ENCODE measurements at places on chromosomes 4 and X.

- DNase-seq = no peak
Measured at GRCh38 chr4:27000820-27001219, 140.2 kb downstream of the STIM2 start.

GRCh38 chr4:186307497-186307896 lies 41.5 kb downstream of the F11 start:
- no peak for DNase-seq

- DNase-seq = no peak
Measured at GRCh38 chr4:128468123-128468989, 180.7 kb upstream of the PGRMC2 start.

GRCh38 chr4:56078866-56079265 lies 130.1 kb downstream of the CEP135 start:
- no peak for DNase-seq

DNA sequence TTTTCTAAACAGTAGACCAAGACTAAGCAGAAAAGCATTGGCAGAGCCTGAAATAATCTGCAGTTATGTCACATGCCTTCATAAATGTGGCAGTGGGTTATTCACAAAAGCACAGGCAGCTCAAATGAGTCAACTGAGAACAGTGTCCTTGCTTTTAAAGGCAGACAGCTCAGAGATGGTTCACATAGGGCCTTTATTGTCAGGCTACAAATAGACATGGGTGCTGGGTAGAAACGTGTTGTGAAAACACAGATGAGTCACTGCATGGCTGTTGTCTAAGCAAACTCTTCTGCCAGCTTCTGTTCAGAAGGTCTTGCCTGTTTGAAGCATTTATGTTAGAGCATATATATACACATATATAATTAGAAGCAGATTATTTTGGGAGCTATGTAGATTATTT lies 118.0 kb downstream of the SLC4A4 start:
- no peak for DNase-seq

GRCh38 chr4:183411291-183411861 lies 33.1 kb upstream of the CDKN2AIP start:
- DNase-seq = no peak

DNA sequence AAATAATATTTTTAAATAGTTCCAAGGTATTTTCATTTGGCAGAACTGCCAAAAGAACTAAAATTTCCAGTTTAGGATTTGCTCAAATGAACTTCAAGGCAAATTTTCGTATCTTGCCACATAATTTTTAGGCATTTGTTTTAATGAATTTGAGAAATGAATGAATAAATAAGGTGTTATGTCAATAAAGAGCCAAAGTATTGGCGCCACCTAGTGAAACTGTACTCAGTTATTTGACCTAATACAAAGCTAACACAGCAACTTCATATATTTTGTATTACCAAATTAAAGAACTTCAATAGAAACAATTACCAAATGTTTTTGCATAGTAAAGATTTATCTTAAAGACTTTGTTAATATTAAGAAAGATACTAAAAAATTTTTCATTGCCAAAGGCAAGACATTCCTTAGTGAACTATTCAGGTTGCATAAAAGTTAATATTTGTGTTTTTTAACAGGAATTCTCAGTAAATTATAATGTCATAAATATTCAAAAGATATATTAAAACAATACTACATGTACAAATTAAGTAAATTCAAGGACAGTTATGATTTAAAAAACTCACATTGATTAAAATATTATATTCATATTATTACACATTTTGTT lies 50.3 kb downstream of the STPG2 start:
- DNase-seq = peak; percentile 21

DNA sequence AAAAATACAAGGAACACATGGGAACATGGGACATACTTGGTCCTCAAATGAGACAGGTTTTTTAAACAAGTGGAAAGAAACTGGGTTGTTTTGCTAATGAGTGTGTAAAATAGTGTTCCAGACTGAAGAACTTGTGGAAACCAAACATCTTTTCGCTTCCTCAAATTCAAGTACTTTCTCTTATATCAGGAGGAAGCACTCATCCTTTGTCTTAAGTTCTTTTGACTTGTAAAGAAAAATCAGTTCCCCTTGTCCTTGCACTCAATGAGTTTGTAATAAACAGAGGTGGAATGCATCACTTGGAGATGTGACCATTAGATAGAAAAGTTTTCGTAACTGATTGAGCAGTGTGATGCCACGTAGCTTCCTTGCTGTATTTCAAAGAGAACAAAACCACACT lies 101.1 kb downstream of the PHOX2B start:
- no peak for DNase-seq

DNA sequence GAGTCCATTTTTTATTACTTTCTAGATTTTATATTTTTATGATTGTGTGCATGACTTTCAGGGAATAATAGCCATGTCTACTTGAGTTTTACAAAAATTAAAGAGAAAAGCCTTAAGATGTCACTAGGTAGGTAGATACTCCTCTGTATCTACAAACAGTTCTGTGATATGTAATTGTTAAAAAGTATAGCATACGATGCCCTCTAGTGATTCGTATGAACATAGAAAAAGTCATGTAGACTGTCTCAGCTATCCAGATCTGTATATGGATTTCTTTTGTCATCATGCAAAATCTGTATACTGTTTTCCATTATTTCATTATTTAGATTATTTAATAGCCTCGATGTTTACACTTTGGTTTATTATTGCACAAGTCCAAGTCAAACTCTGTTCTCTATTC lies 856.6 kb downstream of the CENPC start:
- peak; percentile 41 for DNase-seq

GRCh38 chr4:118955515-118955914 lies 66.9 kb downstream of the SYNPO2 start:
- no peak for DNase-seq

DNA sequence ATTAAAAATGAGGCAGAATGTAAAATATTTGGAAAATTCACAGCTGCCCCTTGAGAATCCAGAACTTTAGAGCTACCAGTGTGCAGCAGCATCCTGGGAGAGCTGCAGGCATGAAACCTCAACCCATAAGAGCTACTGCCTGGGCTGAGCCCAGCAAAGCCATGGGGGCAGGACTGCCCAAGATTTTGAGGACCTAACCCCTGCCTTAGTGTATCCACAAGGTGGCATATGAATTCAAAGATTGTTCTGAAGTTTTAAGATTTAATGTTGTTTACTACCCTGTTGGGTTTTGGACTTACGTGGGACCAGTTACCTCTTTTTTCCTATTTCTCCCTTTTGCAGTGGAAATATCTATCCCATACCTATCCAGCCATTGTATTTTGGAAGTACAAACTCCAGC lies 26.4 kb downstream of the CASP6 start:
- no peak for DNase-seq

DNA sequence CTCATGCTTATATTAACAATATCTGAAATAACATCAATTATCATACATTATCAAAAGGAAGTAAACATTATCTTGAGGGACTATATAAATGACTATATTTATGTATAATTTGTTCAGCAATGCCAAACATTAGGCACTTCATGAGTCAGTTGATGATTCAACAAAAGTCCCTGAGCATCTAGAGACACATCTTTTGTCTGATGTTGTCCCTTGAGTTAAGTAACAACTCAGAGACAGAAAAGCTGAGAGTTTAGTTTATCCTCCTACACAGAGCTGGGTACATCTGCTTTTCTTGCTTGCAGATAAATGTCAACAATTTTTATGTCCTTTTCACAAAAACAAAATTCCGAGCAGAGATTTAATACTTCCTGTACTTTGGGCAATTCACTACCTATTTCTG lies 311.1 kb downstream of the INPP4B start:
- peak; percentile 1 for DNase-seq

DNA sequence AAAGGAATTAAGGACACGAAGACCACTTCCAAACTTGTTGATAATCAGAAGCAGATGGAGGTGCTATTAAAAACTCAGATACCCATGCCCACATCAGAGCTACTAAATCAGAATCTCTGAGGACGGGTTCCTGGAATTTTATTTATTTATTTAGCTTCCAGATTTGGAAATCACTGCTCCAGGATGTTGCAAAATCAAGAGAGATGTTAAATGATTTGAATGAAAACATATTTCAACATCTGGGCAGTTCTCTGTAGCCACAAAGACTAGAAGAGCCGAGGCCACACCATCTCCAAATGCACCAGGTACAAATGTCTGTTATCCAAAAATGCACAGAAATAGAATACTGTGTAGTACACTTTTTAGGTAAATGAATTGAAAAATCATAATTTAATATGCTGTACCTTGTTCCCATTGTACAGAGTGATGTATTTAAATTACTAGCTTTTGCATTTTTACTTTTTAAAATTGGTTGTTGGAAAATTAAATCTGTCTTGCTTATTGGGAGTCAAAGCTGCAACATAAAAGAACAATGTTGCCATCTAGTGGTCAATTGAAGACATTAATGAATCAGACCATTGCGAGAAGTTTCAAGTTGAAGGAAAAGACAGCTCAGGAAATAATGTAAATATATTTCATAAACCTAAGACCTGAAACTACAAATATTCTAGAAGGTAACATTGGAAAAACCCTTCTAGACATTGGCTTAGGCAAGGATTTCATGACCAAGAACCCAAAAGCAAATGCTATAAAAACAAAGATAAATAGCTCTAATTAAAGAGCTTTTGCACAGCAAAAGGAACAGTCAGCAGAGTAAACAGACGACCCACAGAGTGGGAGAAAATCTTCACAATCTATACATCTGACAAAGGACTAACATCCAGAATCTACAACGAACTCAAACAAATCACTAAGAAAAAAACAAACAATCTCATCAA lies 151.3 kb upstream of the TTC29 start:
- peak; percentile 42 for DNase-seq

DNA sequence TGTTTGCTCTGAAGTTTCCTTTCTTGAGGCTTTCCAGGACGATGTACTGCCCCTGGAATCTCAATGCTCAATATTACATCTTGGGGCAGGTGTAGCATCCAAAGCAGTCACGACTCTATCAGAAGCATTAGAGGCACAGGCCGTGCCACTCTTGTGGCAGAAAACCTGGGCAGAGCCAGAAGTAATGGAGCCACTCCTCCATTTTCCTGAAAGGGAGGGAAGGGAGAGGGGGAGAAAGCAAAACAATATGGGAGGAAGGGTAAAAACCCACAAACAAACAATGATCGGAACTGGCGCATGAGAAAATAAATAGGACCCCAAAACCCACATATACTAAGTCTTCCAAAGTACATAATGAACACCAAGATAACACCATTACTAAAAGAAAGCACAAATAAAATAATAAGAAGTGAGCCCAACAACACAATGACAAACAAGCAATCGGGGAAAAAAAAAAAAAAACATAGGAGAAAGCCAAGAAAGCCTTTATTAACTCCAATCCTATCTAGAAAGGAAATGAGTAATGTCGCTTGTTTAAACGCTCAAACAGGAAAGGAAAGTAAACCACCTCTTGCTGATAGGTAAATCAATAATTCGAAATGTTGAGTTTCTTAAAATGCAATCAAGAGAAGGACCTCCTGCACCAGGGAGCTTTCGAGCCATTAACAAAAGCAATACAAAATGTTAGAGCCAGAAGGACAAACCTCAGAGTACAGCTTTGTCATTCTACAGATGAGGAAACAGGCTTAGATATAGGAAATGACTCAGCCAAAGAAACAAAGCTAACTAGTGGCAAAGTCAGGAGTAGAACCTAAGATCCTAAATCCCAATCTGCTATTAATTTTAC lies 117.4 kb downstream of the ATRX start:
- DNase-seq = no peak

- no peak for DNase-seq
Measured at GRCh38 chr4:76802236-76803021, 95.5 kb downstream of the SOWAHB start.

- no peak for DNase-seq
Measured at GRCh38 chrX:136736690-136737089, 44.0 kb downstream of the ARHGEF6 start.

DNA sequence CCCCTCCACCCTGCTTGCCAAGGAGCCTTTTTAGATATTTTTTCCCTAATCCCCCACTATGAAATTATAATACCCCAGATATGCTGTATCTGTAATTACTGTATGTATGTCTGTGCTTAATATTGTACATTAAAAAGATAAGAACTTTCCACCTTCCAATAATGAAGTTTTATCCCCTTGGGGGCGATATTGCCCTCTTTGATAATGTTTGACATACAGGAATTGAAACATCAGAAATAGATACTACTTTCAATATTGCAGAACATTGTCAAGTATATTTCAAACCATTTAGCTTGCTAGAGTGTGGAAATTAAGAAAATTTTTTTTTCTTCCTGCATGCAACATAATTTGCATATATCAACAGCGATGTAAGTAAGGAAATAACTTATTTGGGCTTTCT lies 58.9 kb downstream of the NAF1 start:
- DNase-seq = no peak

- no peak for DNase-seq
Measured at GRCh38 chr4:10075158-10075863, 41.3 kb downstream of the WDR1 start.

DNA sequence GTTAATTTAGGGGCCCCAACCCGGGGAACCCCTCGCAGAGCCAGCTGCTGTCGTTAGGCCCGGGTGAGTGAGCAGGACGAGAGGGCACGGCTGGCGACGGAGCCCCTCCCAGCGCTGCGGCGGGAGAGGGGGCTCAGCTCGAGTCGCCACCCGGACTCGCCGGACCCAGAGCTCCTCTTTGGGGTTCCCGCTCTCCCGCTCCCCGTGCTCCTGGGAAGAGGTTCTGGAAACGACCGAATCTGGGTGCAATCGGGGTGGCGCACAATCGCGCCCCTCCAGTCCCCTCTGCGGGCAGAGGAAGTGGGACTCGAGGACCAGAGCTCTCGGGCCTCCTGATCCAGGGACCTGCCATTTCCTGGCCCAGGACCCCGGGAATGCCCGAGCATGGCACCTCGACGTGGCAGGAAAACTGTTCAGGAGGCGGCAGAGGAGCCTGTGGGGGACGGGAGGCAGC lies 37.3 kb upstream of the ARAF start:
- no peak for DNase-seq
